ENCODE measurements at places on chromosomes 7 and 10.

DNA sequence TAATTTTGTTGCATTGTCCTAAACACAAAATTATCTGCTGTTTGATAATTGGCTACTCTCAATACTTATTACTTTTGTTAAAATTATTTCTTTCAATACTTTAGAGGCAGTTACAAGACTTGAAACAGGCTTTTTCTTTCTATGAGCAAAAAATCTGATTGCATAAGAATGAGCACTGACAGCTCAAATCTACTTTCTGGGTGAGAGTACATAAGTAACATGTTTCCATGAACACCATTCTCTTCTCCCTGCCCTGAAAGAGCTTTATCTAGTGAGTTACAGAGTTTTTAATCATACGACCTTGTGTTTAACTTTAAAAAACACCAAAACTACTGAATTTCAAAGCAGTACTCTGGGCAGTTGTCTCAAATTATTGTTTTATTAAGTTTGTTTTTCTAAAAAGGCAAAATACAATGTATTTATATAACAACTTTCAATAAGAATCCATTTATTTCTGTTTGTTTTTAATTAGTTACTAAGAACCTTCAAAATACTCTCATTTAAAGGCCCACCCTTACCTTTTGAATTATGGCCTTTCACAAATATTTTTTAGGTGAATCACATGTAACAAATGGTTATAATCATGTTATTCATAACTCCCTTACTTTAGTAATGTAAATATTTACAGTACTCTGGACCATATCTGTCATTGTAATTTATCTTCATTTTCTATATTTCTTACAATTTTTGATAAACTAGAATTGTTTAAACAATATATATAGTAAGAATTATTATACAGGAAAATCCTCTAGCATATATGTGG lies 23.0 kb upstream of the TFAM start:
- no peak for DNase-seq

- DNase-seq: no peak
Measured at GRCh38 chr10:4623200-4623599, 202.8 kb upstream of the AKR1E2 start.

- DNase-seq: no peak
Measured at GRCh38 chr10:58360412-58361004, 24.7 kb upstream of the TFAM start.

DNA sequence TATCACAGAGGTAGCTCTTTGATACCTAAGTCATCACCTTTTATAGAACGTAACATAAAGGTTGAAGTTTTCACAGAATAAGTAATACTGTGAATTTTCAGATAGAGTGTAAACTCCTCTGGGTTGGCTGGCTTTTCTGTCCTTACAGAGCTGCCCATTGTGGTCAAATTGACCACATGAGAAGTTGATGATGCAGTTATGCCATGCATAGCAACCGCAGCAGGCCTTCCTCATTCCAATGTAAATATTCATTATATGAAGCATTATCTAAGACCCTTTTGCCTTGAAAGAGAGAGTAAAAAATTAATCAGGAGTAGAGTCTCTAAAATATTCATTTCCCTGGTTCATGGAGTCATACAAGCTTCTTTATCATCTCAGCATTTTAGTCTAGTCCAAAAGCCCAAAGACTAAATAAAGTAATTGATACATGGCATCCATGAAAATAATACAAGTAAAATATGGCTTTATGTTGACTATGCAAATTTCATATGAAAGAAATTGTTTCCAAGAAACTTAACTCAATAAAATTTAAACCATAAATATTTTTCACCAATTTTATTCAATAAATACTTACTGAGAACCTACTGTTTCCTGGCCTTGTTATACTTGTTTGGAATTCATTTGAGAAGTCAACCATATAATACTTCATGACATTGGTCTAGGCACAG lies 516.4 kb downstream of the PCDH15 start:
- no peak for DNase-seq

DNA sequence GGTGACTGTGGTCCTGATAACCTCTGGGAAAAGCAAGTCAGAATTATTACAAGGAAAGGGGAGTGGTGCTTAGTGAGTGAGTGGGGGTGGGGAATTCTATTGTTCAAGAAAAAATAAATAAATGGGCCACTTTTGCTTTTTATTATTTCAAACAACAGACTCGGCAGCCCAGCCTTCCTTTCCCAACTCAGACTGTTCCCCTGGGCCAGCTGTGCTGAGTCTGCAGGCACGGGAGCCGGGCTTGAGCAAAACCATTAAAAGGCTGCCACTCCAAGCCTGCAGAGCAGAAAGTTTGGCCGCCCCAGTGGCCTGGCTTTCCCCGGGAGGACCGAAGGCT lies 90.0 kb downstream of the PLXNA4 start:
- no peak for DNase-seq

DNA sequence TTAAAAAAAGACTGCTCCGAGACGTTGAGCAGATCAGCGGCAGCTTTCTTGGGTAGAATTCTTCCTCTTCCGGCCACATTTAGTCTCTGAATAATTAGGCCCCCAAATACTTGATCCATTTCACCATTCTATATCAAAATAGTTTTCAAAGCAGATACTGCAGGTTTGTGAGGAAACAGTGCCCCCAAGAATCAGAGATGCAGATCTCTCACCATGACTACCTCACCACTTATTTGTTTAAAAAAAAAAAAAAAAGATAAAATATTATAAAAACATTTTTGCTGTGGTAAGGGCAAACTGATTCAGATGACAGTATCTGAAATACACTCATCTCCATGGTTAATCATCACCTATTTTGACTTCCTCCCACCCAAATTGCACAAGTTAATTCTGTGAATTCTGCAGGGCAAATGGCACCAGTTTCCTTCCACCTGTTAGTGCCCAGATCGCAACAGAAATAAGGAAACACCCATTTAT lies 210.4 kb downstream of the FAM107B start:
- no peak for DNase-seq

- no peak for DNase-seq
Measured at GRCh38 chr10:113399065-113399464, 153.8 kb upstream of the HABP2 start.

DNA sequence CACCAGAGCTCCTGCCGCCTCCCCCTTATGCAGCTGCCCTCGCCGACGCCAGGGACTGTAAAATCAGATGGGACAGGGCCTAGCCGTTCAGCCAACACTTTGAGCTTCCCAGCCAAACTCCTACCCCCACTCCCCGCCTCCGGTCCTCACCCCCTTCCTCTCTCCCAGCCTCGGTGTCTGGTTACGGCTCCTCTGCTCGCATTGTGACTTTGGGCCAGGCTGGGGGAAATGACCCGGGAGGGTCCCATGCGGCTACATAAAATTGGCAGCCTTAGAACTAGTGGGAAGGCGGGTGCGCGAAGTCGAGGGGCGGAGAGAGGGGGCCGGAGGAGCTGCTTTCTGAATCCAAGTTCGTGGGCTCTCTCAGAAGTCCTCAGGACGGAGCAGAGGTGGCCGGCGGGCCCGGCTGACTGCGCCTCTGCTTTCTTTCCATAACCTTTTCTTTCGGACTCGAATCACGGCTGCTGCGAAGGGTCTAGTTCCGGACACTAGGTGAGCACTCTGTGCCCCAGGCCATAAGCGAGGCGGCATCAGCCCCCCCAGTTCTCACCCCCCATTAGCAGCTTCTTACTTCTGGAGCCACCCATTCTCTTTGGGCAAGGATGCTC lies at the start of gene KAZALD1:
TSS of gene KAZALD1 (plus strand) at position 366 of the 608 bp plus-strand sequence. CDS start 604 bp downstream, outside the sequence.
- DNase-seq: no peak

- no peak for DNase-seq
Measured at GRCh38 chr10:47366181-47366631, 17.9 kb downstream of the ZNF488 start.

DNA sequence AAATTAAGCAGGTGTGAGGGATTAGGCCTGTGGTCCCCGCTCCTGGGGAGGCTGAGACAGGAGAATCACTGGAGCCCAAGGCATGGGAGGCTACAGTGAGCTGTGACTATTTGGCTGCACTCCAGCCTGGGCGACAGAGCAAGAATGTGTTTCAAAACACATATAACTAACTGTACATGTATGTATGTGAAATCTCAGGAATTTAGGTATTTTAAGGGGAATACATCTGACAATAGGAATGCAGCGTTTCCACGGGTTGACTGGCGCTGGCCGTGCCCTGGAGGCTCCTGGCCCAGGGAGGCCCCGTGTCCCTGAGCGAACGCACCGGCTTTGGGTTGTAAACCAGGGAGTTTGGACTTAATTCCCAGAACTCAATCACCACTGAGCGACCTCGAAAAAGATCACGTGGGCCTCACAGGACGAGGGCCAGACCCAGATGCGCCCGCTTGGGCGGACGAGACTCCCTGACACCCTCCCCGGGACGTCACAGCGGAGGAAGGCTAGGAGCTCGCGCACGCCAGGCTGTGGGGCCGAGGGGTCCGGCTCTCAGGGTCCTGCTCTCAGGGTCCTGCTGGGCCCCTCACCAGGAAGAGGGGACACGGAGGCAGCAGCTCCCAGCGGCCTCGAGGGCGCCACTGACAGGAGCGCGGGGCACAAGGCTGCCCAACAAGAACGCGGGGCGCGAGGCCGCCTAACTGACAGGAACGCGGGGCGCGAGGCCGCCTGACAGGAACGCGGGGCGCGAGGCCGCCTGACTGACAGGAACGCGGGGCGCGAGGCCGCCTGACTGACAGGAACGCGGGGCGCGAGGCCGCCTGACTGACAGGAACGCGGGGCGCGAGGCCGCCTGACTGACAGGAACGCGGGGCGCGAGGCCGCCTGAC lies 18.4 kb downstream of the PTPRN2 start:
- DNase-seq: no peak

- no peak for DNase-seq
Measured at GRCh38 chr7:50418086-50418515, 32.0 kb downstream of the FIGNL1 start.

- DNase-seq: no peak
Measured at GRCh38 chr10:3402187-3402751, 229.7 kb upstream of the PITRM1 start.

GRCh38 chr10:131781076-131781475 lies 119.7 kb upstream of the PPP2R2D start:
- no peak for DNase-seq

DNA sequence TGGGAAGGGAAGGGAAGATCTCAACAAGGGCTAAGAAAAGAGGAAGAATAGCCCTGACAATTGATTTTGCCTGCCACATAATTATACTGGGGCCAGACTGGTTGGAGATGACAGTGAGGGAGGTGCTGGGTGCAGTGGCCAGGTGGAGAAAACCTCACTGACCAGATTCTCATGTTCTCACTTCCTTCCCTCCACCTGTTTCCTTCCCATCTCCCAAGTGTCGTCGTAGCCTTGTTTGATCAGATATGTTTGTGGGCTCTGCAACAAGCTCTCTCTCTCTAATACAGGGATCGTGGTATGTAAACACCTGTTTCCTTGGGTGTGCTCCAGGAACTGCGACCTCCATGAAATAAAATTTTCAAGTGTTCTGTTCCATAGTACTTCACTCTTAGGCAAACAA lies 60.2 kb downstream of the VCL start:
- no peak for DNase-seq

DNA sequence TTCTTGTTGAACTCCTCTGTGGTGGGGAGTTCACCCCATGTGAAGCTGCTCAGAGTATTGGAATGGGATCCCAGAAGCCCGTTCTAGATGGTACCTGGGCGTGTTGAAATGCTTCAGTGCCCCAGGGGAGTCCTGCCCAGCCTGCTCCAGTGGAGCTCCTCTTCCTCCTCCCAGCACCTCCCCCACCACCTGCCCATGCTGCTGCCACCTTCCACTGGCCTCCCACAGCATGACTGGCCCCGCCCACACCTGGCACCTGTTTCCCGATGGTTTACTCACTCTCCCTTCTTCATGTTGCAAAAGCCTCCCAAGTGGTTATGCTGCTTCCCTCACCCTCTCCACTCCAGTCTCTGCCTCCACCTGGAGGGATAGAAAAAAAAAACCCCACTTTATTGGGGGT lies 32.2 kb upstream of the PCBD1 start:
- no peak for DNase-seq

- no peak for DNase-seq
Measured at GRCh38 chr7:117835016-117835664, 38.1 kb downstream of the CTTNBP2 start.

GRCh38 chr10:114195079-114195478 lies 15.9 kb downstream of the TDRD1 start:
- DNase-seq: no peak

DNA sequence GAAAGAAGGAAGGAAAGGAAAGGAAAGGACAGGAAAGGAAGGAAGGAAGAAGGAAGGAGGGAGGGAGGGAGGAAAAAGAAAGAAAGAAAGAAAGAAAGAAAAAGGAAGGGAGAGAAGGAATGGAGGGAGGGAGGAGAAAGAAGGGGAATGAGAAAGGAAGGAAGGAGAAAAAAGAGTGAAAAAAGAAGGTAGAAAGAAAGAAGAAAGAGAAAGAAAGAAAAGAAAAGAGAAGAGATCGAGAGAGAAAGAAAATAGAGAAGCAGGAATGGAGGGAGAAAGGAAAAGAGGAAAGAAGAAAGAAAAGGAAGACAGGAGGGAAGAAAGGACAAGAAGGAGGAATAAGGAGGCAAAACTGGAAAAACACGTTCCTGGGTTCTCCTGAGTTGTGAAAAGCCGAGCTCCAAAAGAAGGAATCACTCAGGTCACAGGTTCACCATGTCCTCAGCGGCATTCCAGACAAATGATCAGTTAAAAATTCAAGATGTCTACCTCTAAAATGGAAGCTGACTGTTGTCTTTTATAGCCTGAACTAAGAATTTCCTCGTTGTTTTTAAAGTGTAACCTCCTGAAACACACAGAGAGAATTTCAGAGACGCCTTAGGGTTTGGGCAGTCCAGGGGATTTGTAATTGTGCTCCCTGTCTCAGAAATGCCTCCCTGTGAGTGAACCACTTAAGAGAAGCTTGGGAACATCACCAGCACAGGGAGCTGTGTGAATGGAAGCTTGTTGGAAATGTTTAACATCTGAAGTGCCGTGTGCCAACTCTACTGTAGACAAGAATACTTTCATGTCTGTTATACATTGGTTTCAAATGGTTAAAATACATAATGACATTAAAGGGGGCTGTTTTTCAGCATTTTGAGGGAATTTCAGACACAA lies 80.7 kb downstream of the INHBA start:
- no peak for DNase-seq

DNA sequence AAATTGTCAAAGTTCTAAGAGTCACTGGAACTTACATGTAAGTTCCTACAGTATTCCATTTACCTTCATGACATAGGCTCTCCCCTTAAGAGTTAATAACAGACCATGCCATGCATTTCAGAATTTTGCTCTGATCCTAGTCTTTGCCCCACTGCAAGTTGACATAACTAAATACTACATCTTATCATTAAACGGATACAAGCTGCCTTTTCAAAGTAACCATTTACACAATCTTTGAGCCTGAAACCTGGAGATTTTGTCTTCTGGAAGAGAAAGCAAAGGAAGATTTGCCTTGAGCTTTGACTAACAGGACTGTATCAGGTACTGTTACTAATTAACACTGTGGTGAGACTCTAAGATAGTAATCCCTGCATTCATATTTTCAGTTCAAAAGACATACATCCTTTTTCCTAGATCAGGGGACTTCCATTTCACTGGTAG lies 9.3 kb upstream of the AKR1D1 start:
- DNase-seq: no peak

GRCh38 chr10:75586814-75587213 lies 155.4 kb downstream of the LRMDA start:
- DNase-seq: no peak

GRCh38 chr7:27434756-27435400 lies 192.3 kb downstream of the EVX1 start:
- no peak for DNase-seq

Measured in hypothalamus (tissue), 51 donors.